ENCODE measurements at places on chromosomes 4 and X.

DNA sequence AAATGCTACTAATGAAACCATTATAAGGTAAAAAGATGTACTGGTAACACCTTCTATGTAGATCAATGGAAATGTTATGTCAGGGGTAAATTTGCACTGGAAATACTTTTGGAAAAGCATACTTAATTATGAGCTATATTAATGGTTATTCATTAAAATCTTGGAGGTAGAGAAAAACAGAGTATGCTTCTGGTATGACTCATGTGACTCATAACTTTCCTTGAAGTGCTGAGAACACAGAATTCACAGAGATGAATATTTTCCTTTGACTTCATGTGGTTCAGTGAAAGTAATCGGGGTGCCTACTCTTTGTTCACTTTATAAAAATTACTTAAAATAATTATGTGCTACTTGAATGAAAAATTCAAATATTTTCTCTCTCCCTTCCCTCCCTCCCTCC, 254.2 kb downstream of the KCTD8 start:
- DNase-seq, result no peak

DNA sequence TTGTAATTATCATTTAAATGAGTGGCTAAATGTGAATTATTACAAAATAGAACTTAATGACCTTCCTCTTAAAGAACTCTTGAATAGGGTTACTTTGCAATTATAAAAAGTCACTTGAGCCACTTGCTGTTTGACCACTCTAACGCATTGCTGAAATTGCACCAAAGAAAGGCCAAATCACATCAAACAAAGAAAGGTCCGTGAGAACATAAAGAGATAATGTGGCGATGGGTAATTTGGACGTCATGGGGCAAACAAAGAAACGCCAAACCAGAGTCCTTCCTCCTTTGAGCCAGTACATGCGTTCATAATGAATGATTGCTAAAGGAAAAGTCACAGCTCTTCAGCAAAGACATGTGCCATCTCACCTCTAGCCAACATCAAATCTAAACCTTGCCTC, 229.8 kb upstream of the STS start:
- DNase-seq, result no peak

- DNase-seq, result no peak
These were observed 8.3 kb upstream of the TMEM154 start for GRCh38 chr4:152687974-152688599.

GRCh38 chr4:5399790-5400421, 308.5 kb downstream of the EVC2 start:
- DNase-seq, result no peak

DNA sequence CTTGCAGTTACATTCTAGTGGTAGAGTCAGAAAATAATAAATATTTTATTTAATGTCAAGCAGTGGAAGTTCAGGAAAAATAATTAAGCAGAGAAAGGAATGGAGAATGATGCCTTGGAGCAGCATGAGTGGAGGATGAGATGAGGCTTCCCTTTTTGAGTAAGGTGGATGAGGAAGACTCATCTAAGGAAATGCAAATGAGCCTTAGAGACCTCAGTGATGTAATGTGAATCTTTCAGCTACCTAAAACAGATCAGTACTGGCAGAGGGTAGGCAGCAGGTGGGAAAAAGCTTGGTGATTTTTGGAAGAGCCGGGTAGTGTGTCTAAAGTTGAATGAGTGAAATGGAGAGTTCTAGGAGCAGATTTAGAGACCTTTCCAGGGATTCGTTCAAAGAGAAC, 118.2 kb downstream of the GRID2 start:
- no peak for DNase-seq
